ENCODE measurements at places on chromosomes 6 and 20.

DNA sequence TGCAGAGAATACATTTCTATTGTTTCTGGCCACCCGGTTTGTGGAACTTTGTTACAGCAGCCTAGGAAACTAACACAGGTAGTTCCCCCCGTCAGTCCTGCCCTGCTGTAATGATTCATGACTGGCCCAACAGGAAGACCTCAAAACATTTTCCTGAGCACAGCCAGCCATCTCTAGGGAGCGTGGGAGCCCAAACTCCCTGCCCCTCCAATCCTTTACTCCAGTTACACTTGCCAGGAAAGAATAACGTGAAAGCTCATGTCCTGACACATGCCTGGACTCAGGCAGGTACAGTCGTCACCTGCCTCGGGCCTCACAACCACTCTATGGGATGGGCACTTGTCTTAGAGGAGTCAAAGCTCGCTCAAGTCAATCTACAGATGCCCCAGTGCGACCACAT, 8.4 kb downstream of the TXNDC5 start:
- no peak for DNase-seq

DNA sequence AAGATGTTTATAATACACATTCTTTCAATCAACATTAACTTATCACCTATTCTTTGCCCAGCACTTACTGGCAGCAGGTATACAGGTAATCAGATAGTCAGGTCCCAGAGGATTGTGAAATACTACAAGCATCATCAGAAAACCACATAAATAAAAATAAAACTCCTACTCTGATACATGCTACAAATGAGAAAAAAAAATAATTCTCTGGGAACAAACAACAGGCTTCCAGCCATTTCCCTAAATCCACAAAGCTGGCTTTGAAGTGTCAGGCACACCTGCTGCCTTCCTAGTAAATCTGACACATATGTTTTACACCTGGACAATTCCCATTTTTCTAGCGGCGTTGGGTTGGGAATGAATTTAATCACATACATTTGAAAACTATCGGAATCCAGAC, 384.5 kb upstream of the CDH4 start:
- DNase-seq: no peak

DNA sequence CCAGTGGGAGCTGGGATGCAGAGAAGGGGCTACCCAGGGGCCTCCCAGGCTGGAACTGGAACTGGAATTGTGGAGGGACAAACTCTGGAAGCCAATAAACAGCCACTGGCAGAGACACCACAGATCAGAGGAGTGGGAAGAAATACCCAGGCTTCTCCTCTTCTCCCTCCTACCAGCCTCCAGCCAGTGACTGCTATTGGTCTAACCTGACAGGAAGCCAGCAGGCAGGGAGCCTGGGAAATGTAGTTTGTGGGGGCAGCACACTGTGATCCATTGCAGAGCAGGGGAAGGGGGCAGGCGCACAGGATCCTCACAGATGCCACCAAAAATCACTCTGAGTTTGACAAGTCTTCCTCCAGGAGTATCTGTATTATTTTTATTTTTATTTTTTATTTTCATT, 12.1 kb upstream of the MLN start:
- no peak for DNase-seq

DNA sequence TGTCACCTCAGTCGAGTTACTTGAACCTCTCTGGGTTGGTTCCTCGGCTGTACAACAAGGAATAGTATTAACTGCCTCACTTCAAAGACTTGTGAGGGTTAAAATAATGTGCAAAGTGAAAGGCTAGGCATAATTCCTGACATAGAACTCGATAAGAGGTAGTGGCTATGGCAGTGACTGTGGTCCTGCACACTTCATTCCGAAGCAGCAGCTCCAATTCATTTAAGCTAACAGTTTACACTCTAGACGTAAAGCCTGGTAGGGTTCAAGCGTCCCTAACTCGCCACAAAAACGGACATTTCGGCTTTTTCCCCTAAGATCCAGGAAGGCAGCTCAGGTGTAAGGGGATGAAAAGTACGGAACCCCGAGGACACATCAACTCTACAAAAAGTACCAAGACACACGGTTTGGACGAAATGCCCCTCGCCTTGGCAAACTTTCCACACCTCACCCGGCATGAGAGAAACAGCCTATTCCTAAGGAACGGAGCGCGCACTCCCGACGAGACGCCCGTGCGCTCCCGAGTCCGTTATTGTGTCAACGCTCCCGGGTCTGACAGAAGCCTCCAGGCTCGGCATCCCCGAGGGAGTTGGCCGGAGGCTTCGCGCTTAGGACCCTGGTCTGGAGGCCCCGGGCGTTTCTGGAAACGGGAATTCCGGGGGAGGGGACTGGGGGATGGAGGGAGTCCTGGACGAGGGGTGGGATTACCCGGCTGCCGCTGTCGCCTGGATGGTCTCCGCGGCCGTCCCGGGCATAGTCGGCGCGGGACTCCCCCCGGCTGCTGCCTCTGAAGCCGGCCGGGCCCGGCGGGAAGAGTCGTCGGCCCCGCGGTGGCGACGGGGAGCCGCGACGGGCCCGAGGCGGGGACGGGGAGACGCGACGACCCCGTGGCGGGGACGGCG, 937 bp downstream of the ZNF318 start:
- peak; percentile 13 for DNase-seq

DNA sequence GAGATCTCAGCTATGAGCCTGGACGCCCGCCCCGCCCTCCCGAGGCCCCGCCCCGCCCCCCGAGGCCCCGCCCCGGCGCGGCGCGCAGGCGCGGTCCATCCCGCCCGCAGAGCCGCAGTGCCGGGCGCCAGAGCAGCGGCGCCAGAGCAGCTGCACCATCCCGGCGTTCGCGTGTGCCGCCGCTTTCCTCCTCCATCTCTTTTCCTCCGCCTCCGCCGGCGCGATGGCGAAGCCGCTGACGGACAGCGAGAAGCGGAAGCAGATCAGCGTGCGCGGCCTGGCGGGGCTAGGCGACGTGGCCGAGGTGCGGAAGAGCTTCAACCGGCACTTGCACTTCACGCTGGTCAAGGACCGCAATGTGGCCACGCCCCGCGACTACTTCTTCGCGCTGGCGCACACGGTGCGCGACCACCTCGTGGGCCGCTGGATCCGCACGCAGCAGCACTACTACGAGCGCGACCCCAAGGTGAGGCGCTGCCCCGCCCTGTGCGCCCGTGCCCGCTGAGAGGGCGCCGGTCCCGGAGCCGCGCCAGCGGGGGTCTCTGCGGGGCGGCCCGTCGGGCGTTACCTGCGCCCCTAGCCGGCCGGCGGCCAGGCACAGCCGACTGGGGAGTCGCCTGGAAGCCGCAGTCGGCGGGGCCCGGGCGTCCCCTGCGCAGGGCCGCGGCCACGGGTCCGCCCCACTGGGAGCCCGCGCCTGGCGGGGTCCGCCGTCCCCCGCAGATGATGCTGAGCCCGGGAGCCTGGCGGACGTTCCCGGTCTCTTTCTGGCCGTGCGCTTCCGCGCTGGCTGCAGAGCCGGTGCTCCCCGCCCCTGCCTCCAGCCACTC, at the start of gene PYGB:
Gene PYGB, plus strand, starts transcription at position 130 of the 830 bp plus-strand sequence. Its CDS starts 94 bp downstream, at position 224.
- DNase-seq: peak; percentile 88

- DNase-seq: peak; percentile 28
These were observed 1.1 kb upstream of the ZBTB46 start for GRCh38 chr20:63831993-63832686.

- DNase-seq: no peak
These were observed 174.3 kb upstream of the NRSN1 start for GRCh38 chr6:23951691-23952090.

- no peak for DNase-seq
These were observed 60.8 kb downstream of the STX11 start for GRCh38 chr6:144211160-144211559.

- peak; percentile 91 for DNase-seq
These were observed 48.2 kb downstream of the MRPL14 start for GRCh38 chr6:44078827-44079671.

DNA sequence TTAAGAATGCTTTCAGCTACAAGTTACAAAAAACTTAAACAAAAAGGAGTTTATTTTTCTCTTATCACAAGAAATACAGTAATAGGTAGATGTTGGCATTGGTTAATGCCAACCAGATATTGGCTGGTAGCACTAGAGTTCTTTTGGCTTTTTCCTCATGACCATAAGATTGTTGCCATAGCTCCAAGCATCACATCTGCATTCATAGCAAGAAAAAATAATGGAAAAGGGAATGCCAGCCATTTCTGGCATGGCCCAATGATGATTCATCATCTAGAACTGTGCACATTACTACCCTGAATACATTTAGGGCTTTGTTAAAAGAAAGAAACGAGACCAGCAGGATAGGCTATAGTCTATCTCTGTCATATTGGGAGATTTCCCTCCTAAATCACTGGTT, 20.8 kb upstream of the SIRT5 start:
- no peak for DNase-seq

- no peak for DNase-seq
These were observed 78.8 kb upstream of the OPRM1 start for GRCh38 chr6:153960281-153960680.

DNA sequence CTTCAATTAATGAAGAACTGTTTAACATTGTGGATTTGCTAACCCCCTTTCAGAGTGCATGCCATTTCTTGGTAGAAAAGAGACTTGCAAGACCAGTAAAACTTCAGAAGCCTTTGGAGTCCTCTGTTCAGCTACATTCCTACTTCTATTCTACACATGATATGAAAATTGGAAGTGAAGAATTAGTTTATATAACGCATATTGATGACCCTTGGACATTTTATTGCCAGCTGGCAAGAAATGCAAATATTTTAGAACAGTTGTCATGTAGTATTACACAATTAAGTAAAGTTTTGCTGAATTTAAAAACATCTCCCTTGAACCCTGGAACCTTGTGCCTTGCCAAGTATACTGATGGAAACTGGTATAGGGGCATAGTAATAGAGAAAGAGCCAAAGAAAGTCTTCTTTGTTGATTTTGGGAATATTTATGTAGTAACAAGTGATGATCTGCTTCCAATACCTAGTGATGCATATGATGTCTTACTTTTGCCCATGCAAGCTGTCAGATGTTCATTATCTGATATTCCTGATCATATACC, 3.3 kb downstream of the TDRD6 start:
- no peak for DNase-seq

GRCh38 chr6:46357591-46357990, 133.7 kb downstream of the RCAN2 start:
- DNase-seq: no peak

Data from KBM-7 (cell line).